ENCODE measurements at places on chromosomes 5 and 9.

GRCh38 chr5:60473654-60474053, 226.3 kb downstream of the DEPDC1B start:
- DNase-seq, result no peak

DNA sequence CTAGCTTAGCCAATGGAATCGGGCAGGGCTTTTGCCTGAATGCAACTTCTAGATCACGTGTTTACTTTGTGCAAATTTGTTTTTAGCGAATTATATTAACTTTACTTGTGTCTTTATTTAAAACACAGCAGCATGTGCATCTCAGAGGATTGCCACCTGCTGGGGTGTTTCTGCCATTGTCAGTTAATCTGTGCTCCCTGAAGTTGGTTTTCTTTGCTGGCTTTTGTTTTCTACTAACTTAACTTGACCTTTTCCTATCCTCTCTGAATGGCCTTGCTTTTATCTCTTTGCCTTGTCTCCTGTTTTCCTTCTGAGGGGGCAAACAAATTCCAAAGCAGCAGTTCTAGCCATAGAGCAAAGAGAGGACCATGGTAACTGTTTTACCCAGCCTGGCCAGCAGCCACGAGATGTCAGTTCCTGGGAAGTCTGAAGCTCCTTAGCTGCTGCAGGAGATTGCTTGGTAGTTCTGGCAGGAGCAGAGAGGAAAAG, 67.6 kb downstream of the ARHGEF28 start:
- no peak for DNase-seq

DNA sequence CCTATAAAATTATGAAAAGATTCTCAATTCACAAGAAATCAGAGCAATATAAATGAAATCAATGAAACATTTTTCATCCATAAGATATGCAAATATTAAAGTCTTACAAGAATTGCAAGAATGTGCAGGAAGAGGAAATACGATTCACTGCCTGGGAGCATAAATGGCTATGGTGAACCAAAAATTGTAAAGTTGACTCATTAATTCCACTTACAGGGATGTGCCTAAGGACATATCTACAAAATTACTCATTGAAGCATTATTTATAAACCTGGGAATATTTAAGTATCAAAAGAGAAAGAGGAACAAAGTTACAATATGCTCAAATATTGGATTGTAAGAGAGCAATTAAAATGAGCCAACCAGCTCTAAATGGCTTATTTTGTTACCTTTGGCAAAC, 6.9 kb upstream of the NIPSNAP3A start:
- no peak for DNase-seq

- DNase-seq, result no peak
Measured at GRCh38 chr9:108628316-108628715, 227.5 kb downstream of the ACTL7B start.
